ENCODE measurements at places on chromosomes 6 and 20.

GRCh38 chr6:13272131-13273046 is 55.9 kb downstream of the TBC1D7 start:
- no peak for DNase-seq

- peak; percentile 30 for DNase-seq
These were observed 178.4 kb upstream of the ZNF184 start for GRCh38 chr6:27651371-27651732.

- no peak for DNase-seq
These were observed 140.1 kb upstream of the GMDS start for GRCh38 chr6:2385471-2385983.

DNA sequence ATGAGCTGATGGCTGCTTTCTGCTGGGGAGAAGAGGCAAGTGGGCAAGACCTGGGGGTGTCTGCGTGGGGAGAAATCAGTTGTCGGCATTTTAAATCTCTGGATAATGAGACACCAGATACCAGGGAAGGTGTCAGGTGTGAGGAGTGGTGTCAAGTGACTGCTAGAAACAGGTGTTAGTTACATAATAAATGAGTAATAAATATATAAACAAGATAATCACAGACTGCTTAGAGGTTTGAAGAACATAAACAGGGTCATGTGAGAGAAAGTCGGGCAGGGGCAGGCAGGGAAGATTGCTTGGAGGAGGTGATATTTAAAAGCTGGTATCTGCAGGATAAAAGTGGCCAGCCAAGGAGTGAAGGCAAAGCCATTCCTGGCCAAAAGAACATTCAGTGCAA is 87.2 kb upstream of the RIN2 start:
- no peak for DNase-seq

GRCh38 chr20:12413116-12413515 is 495.4 kb downstream of the BTBD3 start:
- DNase-seq: no peak

DNA sequence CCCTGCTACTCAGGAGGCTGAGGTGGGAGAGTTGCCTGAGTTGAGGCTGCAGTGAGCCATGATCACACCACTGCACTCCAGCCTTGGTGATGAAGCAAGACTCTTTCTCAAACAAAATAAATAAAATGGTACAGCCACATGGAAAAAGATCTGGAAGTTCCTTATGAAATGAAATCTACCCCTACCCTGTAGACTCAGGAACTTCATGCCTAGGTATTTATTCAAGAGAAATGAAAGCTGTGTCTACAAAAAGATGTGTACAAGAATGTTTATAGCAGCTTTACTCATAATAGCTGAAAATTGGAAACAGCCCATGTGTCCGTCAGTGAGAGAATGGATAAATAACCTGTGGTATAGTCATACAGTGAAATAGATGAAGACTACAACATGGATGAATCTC is 15.2 kb upstream of the C6orf62 start:
- DNase-seq: no peak

Data from brain microvascular endothelial cell (primary cell).